ENCODE measurements at places on chromosomes 1 and 21. TPM values are rescaled to one million over a fixed set of nuclear protein-coding genes. Genes with fewer than 3 reads are reported as not detected.

- DNase-seq = no peak
These were observed 120.6 kb downstream of the SPSB1 start for GRCh38 chr1:9413071-9413876.

DNA sequence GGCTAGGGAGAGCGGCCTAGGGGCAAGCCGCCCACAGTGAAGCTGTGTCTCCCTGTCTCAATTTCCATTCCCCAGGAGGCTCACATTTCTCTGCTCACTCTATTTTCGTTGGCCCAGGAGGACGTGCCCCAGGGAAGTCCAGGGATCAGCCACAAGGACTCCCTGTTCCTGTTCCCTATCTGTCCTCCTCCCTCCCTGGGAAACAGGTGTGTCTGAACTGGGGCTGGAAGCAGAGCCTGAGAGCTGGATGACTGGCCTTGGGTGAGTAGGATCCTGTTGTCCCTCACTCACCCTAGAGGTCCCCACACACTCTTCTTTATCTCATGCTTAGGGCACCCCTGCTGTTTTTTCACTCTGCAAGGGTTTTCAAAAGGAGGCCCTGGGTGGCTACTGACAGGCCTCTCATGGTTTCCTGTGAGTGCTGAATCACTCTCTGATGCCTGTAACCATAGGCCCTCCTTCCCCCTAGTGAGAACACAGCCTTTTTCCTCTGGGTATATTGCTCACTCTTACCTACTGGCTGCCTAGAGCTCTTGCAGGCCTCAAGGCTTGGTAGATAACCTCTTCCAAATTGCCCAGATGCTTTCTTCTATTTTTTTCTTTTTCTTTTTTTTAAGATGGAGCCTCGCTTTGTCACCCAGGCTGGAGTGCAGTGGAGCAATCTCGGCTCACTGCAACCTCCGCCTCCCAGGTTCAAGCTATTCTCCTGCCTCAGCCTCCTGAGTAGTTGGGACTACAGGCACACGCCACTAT is 3.3 kb upstream of the UTP11 start:
- peak; percentile 82 for DNase-seq

DNA sequence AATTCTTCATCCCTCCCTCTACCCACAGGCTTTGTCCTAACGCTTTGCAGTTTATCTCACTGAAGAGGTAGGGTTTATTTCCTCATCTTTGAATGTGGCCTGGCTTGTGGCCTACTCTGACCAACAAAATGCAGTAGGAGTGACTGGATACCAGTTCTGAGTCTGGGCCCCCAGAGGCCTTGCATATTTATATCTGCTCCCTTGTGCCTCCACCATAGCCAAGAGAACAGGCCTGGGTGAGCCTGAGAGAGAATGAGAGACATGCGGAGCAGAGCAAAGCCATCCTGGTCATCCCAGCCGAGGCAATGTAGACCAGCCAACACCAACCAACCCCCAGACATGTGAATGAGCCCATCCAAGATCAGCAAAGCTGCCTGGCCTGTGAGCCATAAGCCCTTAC is 30.3 kb downstream of the SMIM12 start:
- DNase-seq = no peak

DNA sequence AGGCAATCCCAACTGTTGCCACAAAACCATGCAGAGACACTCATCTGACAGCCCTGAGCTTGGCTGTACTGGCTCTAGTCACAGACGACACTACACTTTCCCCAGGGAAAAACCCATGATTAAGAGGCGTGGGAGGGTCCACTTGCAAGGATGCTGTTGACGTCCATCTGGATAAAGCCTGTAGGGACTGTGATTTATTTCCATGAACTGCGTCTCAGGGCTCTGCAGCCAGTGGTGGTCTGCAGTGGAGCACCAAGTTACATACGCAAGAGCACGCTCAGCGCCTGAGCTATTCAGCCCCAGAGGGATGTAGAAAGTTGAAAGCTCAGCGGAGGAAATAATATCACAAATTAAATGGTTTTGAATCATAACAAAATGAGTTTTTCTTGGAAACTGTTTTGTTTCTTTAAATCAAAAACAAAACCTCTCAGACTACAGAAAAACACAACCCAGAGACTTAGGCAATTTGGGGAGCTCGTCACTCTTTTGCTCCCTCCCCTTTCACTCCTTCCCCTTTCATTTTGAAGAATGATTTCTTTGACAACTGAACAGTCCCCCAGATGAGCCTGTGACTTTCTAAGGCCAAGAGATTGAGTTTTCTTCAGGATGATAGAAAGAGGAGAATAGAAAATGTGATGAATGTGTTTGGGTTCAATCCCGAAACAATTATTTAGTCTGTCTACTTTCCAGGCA is 71.2 kb downstream of the NGF start:
- no peak for DNase-seq

- peak; percentile 40 for DNase-seq
These were observed 29.4 kb downstream of the MRPL37 start for GRCh38 chr1:54229281-54229891.

The LAPTM5 gene
- 28.6 TPM for total RNA-seq

The SLC9C2 gene
- not detected for total RNA-seq
